ENCODE measurements at places on chromosomes 16 and 17.
A peak's percentile ranks its signal among the peaks of the same experiment; 100 is the strongest.

GRCh38 chr16:57131351-57131970, 39.1 kb downstream of the CPNE2 start:
- DNase-seq: peak; percentile 90

- no peak for DNase-seq
Observed at GRCh38 chr17:73740370-73740769, 96.1 kb upstream of the SDK2 start.

DNA sequence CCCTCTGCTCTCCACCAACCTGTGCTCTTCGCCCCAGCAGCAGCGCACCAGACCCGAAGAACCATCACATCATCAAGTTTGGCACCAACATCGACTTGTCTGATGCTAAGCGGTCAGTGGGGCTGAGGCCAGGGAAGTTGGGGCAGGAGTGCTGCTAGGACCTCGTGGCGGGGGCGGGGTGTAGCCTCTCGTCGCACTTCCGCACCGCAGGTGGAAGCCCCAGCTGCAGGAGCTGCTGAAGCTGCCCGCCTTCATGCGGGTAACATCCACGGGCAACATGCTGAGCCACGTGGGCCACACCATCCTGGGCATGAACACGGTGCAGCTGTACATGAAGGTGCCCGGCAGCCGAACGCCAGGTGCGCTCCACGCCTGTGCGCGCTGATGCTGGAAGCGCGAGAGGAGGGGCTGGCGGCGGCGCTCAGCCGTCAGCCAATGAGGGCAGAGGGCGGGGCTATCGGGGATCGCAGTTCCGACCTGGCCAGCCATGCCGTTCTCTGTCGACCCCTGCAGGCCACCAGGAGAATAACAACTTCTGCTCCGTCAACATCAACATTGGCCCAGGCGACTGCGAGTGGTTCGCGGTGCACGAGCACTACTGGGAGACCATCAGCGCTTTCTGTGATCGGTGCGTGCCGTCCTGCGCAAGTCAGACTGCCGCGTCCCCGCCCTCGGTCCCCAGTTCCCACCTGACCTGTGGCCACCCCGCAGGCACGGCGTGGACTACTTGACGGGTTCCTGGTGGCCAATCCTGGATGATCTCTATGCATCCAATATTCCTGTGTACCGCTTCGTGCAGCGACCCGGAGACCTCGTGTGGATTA, 3.2 kb upstream of the TMEM88 start:
- DNase-seq: peak; percentile 88

DNA sequence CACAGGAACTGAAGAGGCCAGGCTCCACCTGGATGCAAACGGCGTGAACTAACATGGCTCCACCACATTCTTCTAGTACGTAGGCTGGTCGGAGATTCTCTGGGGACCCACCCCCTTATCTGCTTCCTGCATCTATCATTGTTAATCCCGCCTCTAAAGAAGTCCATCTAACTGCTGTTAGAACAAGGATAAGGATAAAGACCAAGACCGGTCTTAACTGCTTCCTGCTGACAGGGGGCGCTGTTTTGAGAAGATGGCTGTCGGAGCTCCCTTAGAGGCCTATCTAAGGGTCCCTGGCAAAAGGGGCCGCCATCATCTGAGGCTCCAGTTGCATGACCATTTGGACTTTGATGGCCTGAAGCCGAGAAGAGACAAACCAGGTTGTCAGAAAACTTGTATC, 25.8 kb upstream of the TNFSF12 start:
- DNase-seq: no peak

DNA sequence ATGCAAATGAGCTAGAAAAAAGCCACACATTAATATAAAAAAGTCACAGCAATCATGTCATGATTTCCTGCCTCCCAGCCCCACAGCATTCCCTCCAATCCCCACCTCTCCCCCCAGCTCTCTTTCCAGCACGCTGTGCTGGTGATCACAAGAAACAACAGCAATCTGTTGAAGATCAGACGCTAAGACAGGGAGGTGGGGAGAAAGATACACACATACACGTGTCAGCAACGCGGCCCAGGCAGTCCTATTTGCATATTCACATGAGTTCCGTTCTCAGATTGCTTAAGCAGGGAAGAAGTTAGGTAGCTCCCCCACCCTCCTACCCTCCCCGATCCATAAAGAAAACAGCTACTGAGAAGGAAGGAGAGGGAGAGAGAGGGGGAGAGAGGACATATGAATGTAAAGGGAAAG, 405.5 kb upstream of the PSMD7 start:
- DNase-seq: no peak

DNA sequence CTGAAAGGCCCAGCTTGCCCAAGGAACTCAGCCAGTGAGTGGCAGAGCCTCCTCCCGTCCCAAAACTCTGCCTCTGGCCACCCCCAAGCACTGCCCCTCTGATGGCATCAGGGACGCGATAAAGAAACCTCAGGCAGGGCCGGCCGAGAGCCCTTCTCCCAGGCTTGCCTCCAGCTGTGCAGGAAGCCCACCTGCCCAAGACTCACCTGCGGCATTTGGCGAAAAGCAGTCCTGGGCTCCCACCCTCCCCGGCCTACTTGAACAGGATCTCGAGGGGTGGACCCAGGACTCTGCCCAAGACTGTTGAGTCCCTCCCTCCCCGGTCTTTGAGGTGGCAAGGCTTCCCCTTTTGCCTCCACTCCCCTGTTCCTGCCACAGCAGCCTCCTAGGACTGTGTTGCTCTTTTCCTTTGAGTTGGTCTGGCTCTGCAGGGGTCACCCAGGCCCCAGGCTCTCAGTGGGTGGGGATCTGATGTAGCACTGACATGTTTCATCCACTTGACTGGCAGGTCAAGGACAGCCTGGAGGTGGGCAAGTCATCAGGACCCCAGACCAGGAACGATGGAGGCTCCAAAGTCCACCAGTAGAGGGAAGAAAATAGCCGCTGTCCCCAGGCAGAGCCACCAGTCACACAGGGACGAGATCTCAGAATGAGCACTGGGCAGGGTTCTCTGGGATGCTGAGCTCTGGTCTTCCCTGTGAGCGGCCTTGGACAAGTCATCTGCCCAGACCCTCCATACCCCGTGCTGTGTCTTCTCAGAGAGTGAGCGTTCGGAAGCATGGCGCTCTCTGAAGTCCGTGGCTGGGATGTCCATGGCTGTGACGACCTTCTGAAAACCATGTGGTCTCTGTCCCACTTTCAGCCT, 111.0 kb upstream of the TNRC6C start:
- DNase-seq: no peak

GRCh38 chr17:77750427-77751043, 208.0 kb upstream of the TNRC6C start:
- DNase-seq: no peak

DNA sequence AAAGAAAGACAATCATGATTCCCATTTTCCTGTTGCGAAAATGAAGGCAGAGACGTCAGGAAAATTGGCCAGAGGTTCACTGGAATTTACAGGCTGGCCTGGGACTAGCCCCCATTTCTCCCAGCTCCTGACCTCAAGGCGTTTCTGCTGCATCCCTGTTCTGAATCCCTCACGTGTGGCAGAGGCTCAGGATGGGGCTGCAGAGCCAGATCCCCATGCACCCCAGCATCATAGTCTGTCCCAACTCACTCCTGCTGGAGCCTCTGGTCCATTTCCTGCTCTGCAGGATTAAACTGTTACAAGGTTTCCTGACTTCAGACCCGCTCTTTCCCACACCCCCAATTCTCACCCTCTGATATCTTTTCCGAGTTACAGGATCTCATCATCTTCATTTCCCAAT, 2.9 kb downstream of the GPRC5B start:
- DNase-seq: no peak

- peak; percentile 82 for DNase-seq
Observed at GRCh38 chr16:84511180-84511800, 6.8 kb upstream of the MEAK7 start.

- DNase-seq: no peak
Observed at GRCh38 chr16:73371584-73372319, 323.8 kb upstream of the ZFHX3 start.

DNA sequence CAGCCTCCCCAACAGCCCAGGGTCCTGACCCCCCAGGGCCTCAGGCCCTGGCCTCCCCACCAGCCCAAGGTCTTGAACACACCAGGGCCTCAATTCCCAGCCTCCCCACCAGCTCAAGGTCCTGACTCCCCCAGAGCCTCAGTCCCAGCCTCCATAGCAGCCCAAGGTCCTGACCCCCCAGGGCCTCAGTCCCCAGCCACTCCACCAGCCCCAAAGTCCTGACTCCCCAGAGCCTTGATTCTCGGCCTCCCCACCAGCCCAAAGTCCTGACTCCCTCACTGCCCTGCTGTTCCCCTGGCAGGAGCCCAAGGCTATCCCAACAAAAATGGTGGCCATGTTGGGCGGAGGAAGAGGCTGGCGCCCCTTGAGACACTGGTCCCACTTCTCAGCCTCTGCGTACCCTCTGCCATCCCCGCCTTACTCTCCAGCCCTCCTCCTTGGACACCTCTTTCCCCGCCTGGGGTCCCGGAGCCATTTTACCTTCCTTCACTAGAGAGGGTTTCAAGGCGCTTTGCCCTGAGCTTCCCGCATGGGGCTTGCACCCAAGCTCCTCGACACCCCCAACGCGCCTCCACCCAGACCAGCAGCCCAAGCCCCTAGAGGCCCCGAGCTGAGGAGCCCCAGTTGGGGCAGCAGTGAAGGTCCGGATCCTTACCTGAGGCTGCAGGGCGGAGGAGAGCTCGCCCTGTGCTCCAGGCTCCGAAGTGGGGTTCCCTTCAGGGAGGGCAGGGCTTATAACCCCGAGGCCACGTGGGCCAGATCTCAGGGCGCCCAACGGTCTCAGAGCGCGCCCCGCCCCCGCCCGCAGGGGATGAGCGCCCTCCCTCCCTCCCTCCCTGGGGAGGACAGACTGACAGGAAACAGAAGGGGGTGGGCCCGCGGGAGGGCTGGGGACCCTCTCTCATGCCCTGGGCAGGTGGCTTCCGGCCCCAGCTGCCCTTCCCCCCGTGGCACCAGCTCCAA, 3.5 kb upstream of the TSPOAP1 start:
- DNase-seq: peak; percentile 27

- no peak for DNase-seq
Observed at GRCh38 chr16:7351610-7352510, 19.2 kb downstream of the RBFOX1 start.

GRCh38 chr16:714558-715476, at the start of gene METRN:
TSS of gene METRN (plus strand) at chr16:715118. CDS start at chr16:715290, 172 bp downstream.
- peak; percentile 90 for DNase-seq

DNA sequence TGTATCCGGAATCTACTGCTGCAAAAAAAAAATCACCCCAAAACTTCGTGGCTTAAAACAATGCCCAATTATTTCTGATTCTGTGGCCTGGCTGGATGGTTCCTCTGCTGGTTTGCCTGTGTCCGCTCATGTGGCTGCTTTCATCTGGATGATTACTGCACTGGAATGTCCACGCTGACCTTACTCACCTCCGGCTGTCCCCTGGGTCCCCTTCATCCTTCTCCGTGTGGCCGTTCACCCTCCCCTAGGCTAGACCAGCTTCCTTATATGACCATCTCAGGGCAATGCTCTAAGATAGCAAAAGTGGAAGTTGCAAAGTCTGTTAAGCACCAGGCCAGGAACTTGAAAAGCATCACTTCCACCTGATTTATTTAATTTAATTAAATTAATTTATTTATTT, 31.4 kb upstream of the SPNS2 start:
- DNase-seq: no peak

- peak; percentile 14 for DNase-seq
Observed at GRCh38 chr16:69179328-69180010, 7.5 kb upstream of the SNTB2 start.

DNA sequence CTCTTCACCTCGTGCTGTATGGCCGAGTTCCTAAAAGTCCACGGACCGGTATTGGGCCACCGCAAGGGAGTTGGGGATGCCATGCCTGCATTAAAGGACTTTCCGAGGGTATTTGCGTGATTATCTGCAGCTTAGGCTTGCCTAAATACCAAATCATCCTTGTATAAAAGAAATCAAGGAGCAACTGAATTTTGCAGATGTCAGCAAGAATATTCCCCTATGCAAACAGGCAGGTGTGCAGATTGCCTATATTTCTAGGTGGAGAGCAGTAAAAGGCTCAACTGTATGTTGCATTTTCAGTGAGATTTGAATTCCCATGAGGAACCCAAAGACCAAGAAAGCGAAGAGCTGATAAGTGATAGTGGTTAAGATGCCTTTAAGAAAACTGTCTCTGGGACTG, 452.3 kb downstream of the CDH11 start:
- no peak for DNase-seq

DNA sequence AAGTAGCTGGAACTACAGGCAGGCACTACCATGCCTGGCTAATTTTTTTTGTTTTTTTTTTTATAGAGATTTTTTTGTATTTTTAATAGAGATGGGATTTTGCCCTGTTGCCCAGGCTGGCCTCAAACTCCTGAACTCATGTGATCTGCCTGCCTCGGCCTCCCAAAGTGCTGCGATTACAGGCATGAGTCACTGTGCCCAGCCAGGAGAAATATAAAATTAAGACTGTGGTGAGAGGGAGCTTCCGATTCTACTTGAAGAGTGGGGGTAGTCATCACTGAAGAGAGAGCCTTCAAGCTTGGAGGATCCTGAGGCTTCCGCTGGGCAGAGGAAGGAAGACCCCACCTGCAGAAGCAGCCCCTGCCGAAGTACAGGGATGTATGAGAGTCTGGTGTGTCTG, 34.4 kb upstream of the RGS9 start:
- no peak for DNase-seq

- peak; percentile 87 for DNase-seq
Observed at GRCh38 chr17:42744806-42745617, at the start of gene EZH1. TSS of gene EZH1 (minus strand) at chr17:42745040. CDS start at chr17:42728941, 16,099 bp downstream.

- peak; percentile 34 for DNase-seq
Observed at GRCh38 chr17:32461853-32462617, 17.7 kb downstream of the PSMD11 start.
